ENCODE measurements at places on chromosomes 2 and 18.

GRCh38 chr2:61720911-61721310 is 132.9 kb downstream of the FAM161A start:
- no peak for DNase-seq

GRCh38 chr2:133885847-133886246 is 317.6 kb upstream of the NCKAP5 start:
- no peak for DNase-seq

GRCh38 chr18:46821856-46822711 is 65.2 kb upstream of the ST8SIA5 start:
- DNase-seq, result no peak

- DNase-seq, result peak; percentile 7
These were observed 205.1 kb downstream of the TPGS2 start for GRCh38 chr18:36623681-36624190.

DNA sequence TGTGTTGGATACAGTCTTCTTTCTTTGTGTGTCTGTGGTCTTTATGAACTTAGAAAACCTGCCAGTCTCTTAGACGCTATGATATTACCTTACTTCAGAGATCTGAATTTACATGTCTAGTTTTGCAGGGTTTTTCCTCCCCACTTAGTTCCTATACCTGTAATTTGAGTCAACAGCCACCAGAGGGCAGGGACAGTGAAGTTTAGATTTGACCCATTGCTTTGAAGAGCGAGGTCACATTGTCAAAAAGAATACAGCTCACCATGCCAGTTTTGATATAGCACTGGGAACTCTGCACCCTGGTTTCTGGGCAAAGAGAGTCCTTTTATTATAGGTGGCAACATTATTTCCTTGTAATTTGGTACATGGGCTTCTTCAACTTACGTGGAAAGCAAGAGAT is 102.3 kb downstream of the MAPK4 start:
- DNase-seq, result no peak

- no peak for DNase-seq
These were observed 1211.9 kb upstream of the NXPH2 start for GRCh38 chr2:139992078-139992477.

GRCh38 chr18:80143881-80144280 is 34.8 kb downstream of the ADNP2 start:
- no peak for DNase-seq

DNA sequence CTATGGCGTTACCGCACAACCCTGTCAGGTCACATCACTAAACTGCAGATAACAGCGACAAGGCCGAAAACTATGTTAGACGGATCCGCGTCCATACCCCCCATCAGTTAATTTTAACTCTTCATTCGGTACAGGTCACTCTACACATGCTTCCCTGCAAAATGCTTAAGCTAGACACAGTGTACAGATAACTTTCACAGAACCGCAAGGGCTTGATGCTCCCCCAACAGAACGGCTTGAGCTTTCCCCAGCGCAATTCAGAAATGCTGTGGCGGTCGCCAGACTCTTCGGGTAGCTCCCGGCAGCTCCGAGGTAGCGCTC is 283 bp upstream of the RBBP8 start:
- no peak for DNase-seq

DNA sequence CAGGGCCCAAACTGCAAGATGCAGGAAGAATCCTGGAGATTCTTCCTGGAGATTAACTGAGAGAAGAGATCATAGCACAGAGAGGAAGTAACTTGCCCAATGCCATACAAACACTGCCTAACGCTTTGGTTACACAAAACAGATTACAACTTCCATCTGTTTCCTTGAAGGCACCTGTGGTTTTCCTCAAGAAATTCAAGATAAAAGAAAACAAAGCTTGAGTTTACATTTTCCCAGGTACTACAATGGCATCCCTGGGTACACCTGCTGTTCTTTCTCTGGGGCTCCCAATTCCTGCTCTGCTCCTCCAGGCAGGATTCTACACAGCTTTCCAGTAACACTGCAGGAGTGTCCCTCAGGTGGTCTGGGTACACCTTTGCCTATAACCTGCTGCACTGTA is 781.9 kb upstream of the ID2 start:
- DNase-seq, result no peak

DNA sequence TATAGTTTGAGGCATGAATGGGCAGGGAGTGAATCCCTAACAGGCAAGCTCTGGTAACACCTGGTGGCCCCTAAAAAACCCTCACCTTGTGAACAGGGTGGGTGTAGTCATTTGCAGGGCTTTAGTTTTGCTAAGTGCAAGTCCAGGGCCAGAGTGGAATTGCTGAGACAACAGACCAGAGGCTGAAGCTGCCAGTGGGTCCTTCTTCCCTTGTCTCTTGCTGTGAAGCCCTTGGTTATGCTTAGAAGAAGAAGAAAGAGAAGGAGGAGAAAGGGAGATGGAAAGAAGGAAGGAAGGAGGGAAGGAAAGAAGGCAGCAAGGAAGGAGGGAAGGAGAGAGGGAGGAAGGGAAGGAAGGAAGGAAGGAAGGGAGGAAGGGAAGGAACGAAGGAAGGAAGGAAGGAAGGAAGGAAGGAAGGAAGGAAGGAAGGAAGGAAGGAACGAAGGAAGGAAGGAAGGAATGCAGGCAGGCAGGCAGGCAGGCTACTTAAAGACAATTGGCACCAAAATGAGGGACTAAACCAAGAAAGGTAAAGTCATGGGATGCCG is 45.8 kb downstream of the SMAD7 start:
- DNase-seq, result no peak

- DNase-seq, result no peak
These were observed 72.4 kb upstream of the GPC1 start for GRCh38 chr2:240362826-240363745.

GRCh38 chr2:130378206-130378897 is 22.5 kb downstream of the PTPN18 start:
- no peak for DNase-seq

DNA sequence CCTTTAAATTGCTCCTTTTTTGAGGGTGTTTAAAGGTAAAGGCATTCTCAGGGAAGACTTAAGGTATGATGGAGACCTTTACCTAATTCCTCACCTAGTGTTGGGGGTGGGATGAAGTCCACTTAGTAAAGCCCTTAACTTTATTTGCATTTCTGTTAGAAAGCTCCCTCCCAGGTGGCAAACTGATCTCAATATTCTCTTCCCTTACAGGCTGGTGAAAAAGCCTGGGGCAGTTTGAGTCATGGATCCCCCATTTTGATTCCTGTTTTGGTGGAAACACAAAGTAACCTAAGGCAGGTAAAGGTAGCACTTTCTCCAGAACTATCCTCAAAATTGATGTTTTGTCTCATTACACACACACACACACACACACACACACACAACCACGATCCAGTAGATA is 33.8 kb upstream of the HNRNPA3 start:
- no peak for DNase-seq

DNA sequence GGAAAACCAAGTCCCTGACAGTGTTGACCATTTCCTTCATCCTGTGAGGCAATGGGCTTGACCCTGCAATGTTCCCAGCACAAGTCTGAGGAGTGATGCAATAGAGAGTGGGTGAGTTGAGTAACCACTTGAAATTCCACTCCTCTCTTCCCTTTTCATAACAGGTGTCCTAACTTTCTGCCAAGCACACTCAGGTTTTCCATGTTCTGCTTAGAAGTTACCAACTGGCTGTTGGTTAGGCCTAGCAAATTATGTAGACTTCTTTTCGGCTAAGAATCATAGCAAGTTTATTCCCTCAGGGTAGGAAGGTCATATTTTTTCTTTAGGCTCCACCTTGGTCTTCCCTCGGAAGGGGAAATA is 11.5 kb downstream of the GNLY start:
- peak; percentile 94 for DNase-seq

- DNase-seq, result peak; percentile 30
These were observed 69.3 kb downstream of the NOL10 start for GRCh38 chr2:10620481-10620880.

DNA sequence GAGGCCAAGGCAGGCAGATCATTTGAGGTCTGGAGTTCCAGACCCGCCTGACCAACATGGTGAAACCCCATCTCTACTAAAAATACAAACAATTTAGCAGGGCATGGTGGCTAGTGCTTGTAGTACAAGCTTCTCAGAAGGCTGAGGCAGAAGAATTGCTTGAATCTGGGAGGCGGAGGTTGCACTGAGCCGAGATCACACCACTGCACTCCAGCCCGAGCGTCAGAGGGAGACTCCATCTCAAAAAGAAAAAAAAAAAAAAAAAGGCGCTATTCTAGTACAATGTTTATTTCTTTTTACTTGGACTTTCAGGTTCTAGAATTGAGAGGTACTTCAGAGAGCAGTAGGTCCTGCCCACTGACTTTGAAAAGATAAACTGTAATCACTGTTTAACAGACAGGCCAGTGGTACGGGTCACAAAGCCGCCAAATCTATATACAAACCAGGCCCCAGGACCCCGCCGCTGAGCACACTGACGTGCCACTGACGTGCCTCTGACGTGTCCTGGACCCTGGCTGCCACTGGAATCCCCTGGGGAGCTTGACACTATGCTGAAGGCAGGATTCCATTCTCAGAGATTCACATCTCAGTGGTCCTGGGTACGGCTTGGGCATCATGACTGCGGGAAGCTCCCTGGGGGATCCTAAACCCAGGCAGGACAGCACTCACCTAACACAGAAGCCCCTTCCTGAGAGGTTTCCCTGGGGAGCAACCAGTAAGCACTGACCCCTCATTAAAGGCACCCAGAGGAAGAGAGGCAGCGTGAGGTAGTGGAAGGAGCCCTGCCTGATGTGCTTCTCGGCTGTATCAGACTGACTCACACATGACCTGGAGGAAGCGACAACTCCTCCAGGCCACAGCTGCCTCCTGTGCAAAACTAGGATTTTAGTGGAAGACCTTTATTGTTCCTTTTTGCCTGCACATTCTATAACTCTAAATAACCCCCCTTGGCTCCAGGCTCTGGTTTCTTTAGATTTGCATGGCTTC is 197.8 kb upstream of the MEIS1 start:
- DNase-seq, result no peak

GRCh38 chr2:147546109-147546508 is 298.7 kb upstream of the ACVR2A start:
- DNase-seq, result no peak

- peak; percentile 15 for DNase-seq
These were observed 79.6 kb downstream of the TFCP2L1 start for GRCh38 chr2:121205321-121205942.

DNA sequence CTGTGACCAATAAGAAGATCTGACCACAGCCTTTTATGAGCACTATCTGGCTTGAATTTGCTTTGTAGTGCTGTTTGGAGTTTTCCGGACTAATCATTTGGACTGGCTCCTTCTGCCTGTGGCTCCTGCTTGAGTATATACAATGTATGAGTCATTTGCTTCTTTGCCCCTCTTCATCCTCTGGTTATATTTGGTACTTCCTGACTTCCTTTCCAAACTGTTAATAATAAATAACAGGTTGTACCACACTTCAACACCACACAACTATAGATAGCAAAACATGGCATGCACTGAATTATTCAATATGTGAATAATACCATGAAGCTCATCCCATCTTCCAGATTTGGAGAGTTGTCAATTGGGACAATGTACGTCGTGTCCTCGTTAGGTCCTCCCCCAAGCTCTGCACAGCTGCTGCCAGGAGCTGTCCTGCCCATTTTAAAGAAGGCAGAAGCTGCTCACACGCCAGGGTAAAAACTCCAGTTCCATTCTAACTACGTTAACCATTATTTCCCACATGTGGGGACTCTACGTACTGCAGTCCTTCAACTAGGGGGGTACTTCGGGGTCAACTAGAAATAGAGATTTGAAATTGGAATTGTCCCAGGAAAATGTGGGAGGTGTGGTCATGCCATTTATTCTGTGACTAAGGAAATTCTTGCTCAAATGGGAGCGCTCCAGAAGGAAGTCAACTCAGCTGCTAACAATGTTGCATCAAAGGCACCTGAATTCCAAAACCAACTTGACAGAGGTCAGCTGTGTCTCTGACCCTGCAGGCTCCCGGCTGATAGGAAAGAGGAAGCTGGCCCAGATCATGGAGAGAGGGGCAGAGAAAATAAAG is 38.1 kb downstream of the ST8SIA5 start:
- DNase-seq, result peak; percentile 21

- DNase-seq, result no peak
These were observed 231.9 kb downstream of the ZRANB3 start for GRCh38 chr2:135299165-135299564.

DNA sequence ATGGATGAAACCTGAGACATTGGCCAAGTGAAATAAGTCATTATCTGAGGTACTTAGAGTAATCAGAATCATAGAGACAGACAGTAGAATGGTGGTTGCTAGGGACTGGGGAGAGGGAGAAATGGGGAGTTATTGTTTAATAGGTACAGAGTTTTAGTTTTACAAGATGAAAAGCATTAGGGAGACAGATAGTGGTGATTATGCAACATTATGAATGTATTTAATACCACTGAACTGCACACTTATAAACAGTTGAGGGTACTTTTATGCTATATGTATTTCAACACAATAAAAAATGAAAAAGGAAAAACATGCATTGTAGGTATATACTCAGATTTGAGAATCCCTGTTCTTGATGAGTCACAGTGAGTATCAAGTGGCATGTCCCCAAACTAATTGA is 59.7 kb downstream of the EPC2 start:
- no peak for DNase-seq

- no peak for DNase-seq
These were observed 28.8 kb upstream of the TMEM177 start for GRCh38 chr2:119650206-119650605.

DNA sequence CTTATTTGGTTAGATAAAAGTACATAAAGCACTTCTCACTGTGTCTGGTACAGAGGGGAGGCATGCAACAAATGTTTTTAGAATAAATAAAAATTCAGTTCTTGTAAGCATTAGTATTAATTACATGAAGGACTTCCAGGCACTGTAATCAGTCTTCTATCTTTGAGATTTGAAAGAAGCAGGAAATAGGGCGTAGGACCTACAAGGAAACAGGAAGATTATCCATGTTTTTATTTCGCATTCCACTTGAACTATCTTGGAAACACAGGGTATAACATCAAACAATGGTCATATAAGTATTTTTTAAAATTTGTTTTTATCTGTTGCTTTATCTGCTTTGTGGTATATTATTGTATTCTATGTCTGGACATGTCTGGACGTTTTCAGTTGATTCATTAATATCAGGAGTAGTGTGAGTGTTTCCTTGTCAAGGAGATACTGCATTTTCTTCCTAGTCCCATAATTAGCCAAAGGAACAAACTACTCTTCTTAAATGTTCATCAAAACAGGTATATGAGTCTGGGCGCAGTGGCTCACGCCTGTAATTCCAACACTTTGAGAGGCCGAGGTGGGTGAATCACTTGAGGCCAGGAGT is 32.5 kb downstream of the BMPR2 start:
- no peak for DNase-seq

DNA sequence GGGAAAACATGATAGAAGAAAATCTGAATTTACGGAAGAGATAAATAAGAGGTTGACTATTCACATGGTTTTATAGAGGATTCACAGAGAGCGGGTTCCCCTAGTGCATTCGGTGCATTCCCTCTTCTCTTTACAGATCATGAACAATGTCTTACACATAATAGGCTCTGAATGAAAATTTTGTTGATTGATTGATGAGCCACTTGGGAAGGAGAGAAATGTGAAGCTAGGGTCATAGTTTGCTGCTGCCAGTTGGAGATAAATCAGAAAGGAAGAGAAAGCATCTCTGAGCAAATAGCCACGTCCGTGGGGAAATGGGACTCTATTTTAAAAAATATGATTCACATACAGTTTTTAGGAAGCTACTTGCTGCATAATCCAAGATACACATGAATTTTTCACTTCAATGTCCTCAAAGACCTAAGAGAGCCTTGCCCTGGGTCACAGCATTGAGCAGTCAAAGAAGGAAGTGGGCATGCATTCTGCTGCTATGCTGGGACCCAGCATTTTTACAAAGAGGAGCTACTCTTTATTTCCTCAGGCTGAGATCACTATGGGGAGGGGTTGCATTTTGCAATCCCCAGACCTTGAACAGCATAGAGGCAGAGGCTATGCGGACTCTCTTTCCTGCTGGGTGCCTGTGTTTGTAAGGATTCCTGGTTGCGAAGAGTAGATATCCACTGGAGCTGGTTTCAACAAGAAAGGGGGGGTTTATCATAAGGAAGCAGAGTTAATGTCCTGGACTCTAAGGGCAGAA is 395.3 kb downstream of the TSN start:
- no peak for DNase-seq
